Activated CD4-positive, alpha-beta T cell treated with anti-CD3 and anti-CD28 coated beads, Interleukin-2, amount 50 U/mL, for 16 hours (primary cell): ENCODE measurements at places on chromosomes 3 and 15.

GRCh38 chr3:30438126-30438525, 168.3 kb upstream of the TGFBR2 start:
- no peak for DNase-seq

DNA sequence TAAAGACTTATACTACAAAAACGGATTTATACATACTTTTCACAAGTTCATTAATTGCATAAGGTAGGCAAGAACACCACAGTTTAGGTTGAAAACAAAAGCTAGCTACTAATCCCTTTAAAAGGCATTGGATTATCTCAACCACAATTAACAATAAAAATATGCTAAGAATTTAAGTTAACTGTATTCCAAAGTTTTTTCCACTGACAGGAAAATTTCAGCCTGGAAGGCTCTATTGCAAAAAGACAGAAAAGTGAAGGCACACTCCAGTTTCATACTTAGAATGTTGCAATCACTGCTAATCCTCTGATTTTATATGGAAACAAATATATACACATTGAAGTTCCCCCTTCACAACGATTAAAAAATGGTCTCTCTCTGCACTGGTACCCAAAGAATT, 71.5 kb downstream of the TJP1 start:
- DNase-seq = no peak

DNA sequence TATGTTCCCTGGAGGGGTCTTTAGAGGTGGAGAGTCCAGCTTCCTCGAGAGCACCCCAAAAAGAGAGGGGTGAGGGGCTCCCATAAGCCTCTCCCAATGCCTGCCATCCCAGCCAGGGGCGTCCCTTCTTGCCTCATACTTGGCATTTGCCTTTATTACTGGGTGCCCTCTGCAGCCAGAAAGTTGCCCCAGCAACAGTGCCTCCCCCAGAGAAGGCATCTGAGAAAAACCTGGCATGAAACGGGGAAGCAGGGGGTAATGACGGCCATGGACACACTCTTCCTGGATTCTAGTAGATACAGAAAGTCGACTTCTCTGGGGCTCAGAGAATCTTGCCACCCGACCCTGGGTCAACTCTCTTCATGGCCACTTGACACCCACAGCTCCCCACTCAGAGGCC, 90.1 kb downstream of the PCSK6 start:
- no peak for DNase-seq

DNA sequence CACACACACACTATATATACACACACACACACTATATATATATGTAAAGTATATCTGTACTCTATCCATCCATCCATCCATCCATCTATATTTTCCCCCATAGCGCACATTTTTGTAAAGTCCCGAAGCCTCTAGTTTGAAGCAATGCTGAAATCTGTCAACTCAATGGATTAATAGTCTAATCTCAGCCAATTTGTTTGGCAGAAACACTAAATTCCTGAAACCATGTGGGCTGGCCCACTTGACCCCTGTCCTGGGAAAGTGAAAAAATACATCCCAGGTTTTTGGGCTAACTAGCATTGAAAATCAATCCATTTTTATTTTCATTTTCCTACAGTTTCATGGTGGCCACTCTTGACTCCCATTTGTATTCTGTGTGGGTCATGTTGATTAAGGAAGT, 166.7 kb downstream of the SLCO3A1 start:
- no peak for DNase-seq

DNA sequence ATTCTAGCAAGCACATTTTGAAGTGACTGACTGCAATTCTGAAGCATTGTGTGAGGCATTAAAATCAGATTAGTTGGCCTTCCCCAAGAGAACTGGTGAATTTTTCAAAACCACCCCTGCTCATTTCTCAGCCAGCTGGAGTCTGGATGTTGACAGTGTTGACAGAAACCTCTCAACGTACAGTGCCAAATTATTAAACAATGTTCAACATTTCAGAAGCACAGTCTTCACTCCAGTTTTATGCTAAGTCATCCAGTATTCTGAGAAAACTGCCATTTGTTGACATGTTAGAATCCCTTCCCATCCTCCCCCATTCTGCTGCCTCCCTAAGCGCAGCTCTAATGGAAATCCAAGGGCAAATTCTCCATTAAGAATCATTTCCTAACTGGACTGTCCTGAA, 369.3 kb upstream of the TRIM42 start:
- no peak for DNase-seq

- no peak for DNase-seq
These were observed 80.9 kb downstream of the NECTIN3 start for GRCh38 chr3:111152496-111152895.

GRCh38 chr15:59154243-59154642, 49.3 kb downstream of the CCNB2 start:
- no peak for DNase-seq

GRCh38 chr15:100905850-100906249, 13.3 kb upstream of the LRRK1 start:
- DNase-seq = no peak
